MG63 (cell line): ENCODE measurements at places on chromosomes 16 and 17. TPM values are rescaled to one million over a fixed set of nuclear protein-coding genes. Genes with fewer than 3 reads are reported as not detected.

Gene TBC1D3H
- total RNA-seq: not detected in 2 replicates

Gene LITAFD
- total RNA-seq: not detected in 2 replicates

Gene MYOCD
- total RNA-seq: 0.10 TPM in 1 of 2 replicates, not detected in the other

Gene EME1
- total RNA-seq: 6.3 and 9.5 TPM in 2 replicates

GRCh38 chr16:66984892-66985311, 3.5 kb upstream of the CES4A start:
- no peak for DNase-seq

DNA sequence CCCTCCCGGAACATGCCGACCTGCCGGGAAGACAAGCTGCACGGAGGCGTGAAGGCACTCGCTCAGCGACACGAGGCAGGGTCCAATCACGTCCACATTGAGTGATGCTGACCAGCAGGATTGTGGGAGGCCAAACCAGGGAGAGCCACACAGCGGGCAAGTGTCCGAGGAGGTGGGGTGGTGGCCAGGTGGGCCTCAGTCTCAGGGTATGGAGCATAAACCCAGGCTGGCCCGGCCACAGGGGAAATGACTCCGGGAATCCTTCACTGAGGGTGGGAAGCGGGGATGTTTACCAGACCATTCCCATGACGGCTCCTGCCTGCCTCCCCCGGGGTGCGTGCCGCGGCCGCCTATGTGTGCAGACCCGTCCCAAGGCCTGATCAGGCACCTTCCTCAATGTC, 62.5 kb downstream of the RPH3AL start:
- DNase-seq: no peak

- no peak for DNase-seq
Measured at GRCh38 chr16:84726669-84727467, 27.1 kb downstream of the USP10 start.

GRCh38 chr17:47240806-47241205, 12.8 kb upstream of the ITGB3 start:
- no peak for DNase-seq

- no peak for DNase-seq
Measured at GRCh38 chr17:6608321-6608720, 32.2 kb downstream of the KIAA0753 start.

- no peak for DNase-seq
Measured at GRCh38 chr16:3876160-3876559, 4.4 kb downstream of the CREBBP start.

GRCh38 chr16:83956336-83957289, 3.6 kb downstream of the OSGIN1 start:
- DNase-seq: peak; percentile 43

GRCh38 chr16:23060458-23061320, 88.6 kb downstream of the USP31 start:
- peak; percentile 45 for DNase-seq

- DNase-seq: no peak
Measured at GRCh38 chr16:27999687-28000086, 63.8 kb downstream of the GSG1L start.

GRCh38 chr16:87040169-87041117, 276.7 kb downstream of the C16orf95 start:
- no peak for DNase-seq
